ENCODE measurements at places on chromosomes 2 and 18.
A peak's percentile ranks its signal among the peaks of the same experiment; 100 is the strongest.

GRCh38 chr2:69333352-69333751 is 53.7 kb downstream of the GFPT1 start:
- no peak for DNase-seq

DNA sequence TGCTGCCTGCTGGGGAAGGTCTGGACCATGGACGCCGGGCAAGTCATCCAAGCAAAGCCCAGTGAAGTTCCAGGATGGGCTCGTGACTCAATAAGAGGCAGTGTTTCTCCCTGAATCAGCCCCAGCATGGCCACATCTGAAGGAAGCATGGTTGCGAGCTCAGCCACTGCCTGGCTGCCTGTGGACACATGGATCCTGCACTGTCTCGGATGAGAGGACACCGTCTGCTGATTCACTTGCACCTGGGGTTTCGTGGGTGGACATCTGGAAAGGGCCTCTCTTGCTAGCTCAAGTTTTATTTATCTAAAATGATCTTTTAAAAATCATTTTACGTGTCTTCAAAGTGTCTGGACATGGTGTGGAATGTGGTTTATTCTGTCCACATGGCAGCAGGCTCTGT is 224.8 kb upstream of the FN1 start:
- DNase-seq = no peak

DNA sequence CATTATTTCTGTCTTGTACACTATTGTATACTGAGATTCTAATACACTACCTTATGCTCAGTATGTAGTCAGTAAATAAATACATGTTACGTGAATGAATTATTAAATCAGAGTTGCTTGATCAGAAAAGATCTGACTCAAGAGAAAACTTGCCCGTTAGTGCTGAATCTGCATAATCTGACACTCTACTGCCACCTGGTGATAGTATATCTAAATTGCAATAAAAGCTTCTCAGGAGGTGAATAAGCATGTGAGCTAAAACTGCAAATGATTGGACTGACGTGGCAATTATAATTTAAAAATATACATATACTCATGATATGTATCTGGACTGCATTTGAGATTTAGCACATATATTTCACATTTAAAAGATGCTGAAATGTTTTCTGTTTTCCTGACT is 70.4 kb downstream of the KIAA1328 start:
- DNase-seq = peak; percentile 1

GRCh38 chr2:173136067-173136466 is 60.4 kb downstream of the MAP3K20 start:
- DNase-seq = no peak

DNA sequence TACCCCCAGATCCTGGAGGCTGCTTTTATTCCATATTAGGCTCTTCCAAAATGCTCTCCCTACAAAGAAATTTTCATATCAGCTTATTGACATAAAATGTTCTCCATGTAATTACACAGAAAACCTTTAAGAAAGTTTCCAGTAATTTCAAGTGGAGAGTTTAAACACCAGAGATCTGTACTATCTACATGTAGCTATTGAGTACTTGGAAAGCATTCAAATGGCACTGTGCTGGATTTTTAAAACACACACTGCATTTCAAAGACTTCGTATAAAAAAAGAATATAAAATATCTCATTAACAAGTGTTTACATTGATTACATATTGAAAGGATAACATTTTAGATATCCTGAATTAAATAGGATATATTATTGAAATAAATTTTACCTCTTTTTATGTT is 182.4 kb upstream of the ZNF521 start:
- no peak for DNase-seq

DNA sequence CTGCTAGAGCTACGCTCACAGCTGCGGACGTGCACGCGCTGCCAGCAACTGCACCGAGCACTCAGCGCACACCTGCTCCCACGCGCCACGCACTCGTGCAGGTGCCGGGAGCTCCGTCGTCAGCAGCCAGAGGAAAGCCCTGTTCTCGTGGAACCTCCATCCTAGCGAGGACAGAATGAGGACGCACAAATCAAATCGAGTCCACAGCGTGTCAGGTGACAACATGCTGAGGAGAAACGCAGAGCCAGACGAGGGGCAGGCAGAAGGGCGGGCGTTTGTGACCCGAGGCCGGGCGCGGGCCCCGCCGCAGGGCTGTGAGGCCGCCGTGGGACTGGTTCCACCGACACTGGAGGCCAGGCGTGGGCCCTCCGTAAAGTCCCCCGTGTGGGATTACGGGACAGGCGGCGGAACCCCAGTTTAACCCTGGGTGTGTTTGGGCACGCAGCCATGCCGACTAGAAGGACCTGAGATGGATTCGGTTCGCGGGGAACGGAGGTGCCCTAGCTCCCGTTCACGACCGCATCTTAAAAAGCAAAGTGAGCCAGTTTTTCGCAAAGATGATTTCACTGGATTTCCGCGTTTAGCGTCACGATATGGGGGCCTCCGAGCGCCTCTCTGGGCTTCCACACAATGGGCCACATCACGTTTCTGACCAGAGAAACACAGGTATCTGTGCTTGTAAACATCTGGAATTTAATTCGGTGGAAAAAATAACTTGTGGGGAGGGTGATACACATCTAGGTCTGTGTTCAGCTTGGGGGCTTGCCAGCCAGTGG is 26.9 kb upstream of the ALKAL2 start:
- DNase-seq = no peak

- no peak for DNase-seq
Measured at GRCh38 chr2:117519238-117519637, 295.3 kb upstream of the DDX18 start.

DNA sequence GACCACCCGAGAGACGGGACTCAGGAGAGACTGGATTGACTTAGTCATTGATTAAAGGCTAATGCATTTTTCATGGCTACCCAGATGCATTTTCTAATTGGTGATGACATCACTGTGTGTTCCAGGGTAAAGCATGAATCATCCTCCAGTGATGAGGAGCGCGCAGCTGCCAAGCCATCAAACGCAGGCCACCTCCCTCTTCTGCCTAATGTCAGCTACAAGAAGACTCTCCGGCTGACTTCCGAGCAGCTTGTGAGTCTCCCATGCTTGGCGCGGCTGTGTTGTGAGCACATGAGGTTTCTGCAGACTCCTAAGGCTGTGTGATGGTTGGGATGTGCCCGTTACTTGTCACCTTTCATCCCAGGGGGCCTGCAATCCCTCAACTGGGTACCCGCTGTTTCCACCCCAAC is 56.4 kb downstream of the LPIN1 start:
- no peak for DNase-seq

- DNase-seq = no peak
Measured at GRCh38 chr2:132943829-132944228, 273.8 kb upstream of the LYPD1 start.

GRCh38 chr2:180985771-180986395 is 5.5 kb downstream of the UBE2E3 start:
- no peak for DNase-seq

GRCh38 chr2:100818606-100819369 is 1.2 kb upstream of the NPAS2 start:
- no peak for DNase-seq

DNA sequence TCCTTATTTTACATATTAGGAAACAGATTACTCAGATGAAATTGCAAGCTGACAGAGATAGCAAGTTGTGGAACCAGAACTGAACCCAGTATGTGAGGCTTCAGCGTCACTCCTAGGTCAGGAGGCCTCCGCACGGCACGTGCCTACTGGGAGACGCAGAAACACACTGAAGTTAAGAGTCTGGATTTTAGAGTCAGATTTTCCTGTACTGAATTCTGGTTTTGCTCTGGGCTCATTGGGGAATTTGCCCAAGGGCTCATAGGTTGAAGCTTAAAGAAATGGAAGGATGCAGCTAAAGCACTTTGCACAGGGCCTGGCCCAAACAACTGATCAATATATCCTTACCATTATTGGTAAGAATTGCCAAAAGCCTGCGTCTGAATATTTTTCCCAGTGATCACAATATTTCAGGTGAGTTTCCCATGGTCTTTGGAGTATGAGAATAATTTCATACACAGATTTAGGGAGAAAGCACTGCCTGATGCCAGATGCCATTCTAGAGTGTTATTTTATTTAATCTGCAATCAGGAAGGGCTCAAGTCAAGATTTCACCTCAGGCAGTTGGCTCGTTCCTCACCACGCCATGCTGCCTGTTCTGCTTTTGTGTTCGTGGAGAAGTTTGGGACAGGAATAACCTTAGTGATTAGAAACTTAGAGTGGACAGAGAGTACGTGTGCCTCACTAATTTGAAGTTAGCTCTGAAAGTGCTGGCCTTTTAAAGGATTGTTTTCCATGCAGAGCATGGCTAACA is 331.9 kb downstream of the MYCN start:
- no peak for DNase-seq

DNA sequence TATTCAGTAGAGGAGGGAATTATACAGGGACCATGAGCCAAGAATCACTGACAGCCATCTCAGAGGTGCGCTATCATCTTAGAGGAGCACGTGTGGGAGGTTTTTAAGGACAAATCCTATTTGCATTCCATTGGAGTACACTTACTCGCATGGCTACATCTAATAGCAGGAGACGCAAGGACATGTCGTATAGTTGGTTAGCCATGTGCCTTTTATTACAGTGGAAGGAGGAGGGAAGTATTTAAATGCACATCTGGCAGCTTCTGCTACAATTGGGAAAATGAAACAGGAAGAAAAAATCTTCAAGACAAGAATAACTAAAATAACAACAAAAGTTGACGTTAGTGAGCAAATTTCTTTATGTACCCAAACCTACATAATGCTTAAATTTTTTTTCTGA is 86.5 kb upstream of the UGP2 start:
- DNase-seq = no peak

Measured in NCI-H2081 treated with DMSO at 0.1 percent for 48 hours (cell line).